Left cardiac atrium (tissue), 4 donors: ENCODE measurements at places on chromosomes 16 and 17. TPM values are rescaled to one million over a fixed set of nuclear protein-coding genes. Genes with fewer than 3 reads are reported as not detected.

TNP2 gene
- total RNA-seq: not detected

NPIPB6 gene
- 0.56 TPM for total RNA-seq

GRCh38 chr17:78396441-78397337 lies 18.2 kb downstream of the PGS1 start:
- DNase-seq: peak; percentile 59

TBC1D3I gene
- not detected for total RNA-seq

DNA sequence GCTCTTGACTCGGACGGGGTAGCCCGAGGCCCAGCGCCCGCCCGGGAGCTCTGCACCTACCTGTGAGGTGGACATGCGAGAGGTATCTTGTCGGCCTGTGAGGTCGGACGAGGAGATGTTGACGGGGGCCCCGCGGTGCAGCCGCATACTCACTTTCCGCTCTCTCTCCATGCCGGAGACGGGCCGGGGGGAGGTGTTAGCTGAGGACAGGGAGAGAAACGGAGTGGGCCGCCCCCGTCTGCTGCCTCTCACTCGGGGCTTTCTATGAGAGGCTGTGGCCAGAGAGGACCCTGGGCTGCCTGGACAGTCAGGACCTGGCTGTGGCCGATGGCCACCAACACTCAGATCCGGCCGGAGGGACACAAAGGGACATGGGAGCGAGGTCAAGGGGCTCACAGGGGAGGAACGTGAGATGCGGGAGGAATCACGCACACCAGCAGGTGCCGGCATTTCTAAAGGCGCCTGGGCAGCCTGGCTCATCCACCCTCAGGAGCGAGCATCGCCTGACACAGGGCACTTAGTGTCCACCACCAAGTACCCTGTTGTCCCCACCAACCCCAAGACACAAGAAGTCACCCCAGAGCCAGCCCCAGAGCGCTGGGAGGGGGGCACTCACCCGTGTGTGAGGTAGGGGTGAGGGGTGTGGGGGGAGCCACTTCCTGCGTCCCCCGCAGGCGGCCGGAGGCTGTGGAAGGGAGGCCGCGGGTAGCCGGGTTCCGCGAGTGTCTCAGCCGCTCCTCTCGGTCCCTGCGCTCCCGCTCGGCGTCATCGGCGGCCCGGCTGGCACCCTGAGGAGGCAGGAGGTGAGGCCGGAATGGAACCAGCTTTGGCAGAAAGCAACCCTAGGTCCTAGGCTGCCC lies 20.2 kb downstream of the SLC16A3 start:
- no peak for DNase-seq

- DNase-seq: no peak
These were observed 724.8 kb downstream of the CDH11 start for GRCh38 chr16:64397042-64397441.

TPSAB1 gene
- 2.1 TPM for total RNA-seq

- no peak for DNase-seq
These were observed 520.9 kb upstream of the CDH5 start for GRCh38 chr16:65845466-65846209.
